Fibroblast of skin of left quadriceps (primary cell): ENCODE measurements at places on chromosomes 12 and 14.
A peak's percentile ranks its signal among the peaks of the same experiment; 100 is the strongest.

DNA sequence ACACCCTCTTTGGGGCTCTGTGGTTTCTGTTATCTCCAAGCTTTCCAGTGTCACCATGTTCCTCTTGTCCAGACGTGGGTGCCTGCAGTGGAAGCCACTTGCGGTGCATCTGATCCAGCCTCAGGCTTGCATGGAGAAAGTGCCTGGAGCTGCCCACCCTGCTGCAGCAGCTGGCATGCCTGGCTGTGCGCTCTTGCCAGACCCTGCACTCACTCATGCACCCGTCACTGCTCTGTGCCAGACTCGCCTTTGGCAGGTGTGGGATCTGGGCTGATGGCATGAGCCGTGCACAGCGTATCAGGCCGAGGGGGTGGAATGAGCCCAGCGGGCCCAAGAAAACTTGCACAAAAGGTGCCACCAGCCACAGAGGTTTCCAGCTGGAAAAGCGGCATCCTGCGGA, 105.1 kb downstream of the MNAT1 start:
- DNase-seq = no peak

DNA sequence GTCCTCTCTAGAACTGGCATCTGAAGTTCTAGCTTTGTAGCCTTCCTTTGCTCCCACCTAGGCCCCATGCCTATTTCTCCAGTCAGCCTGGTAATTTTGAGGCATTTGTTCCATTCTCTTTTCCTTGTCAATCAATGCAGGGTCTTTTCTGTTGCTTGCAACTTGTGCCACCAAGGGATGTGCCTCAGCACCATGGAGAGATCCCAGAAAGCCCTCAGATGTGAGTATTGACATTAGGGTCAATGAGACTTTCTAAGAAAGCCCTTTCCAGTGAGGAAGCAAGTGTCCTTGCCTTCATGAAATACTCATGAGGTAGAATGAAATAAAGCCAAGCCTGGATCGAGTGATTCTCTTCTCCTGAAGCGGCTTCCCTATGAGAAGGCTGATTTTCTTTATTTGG, 213.9 kb downstream of the SLC15A4 start:
- DNase-seq = no peak

DNA sequence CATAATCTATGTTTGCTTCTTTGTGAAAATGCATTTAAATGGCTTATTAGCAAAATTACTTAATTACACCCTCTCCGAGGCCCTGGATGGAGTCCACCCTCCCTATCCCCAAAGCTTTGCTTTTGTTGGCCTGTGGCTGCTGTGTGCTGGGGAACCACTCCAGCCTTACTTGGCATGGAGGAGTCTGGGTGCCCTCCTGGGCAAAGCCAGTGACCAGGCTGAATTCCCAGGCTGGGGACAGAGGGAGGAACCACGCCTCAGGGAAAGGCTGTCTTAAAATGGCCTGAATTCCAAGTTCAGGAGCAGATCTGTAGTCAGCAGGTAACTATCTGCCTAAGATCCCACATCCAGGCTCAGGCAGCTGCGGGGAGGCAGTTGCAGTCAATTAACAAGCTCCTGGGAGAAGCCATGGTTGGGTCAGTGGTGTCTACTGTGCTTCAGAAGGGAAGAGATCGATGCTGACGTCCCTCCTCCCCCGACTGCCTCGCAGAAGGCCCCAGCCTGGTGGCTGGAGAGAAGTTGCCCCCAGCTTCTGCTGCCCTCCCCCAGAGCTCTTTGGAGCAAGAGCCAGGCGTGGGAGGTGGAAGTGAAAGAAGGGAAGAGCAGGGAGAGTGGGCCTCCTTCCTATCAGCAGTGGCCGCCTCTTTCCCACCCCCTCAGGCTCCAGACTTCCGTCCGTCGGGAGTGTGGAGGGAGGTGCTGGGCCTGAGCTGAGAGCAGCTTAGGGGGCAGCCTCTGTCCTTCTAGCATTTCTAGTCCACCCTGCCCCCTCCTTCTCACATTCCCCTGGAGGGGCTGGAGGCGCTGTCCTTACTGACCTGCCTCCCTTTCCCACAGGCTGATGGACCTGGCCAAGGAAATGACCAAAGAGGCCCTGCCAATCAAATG, 11.3 kb downstream of the VASH1 start:
- DNase-seq = no peak

GRCh38 chr14:55691659-55692058, 111.7 kb downstream of the KTN1 start:
- no peak for DNase-seq

GRCh38 chr12:104010606-104011169, 39.3 kb downstream of the GLT8D2 start:
- DNase-seq = no peak

DNA sequence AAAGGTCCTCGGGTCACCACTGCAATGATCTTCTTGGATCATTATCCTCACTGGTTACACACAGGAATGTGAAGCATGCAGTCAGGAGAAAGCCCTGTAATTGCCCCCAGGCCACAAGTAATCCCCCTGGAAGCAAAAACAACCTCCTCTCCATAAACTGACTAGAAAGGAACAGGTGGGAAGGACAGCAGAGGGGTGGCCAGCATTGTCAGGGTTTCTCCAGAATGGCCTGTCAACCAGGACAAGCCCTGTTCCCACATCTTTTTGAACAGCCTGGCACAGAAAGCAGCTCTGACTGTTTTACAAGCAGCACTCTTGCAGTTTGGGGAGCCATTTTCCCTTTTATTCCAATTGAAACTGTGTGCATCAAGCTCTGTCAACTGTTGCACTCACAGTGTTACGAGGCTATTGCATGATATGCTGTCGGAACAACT, 36.1 kb downstream of the TMCC3 start:
- no peak for DNase-seq

GRCh38 chr12:64752833-64753238, 6.4 kb downstream of the GNS start:
- no peak for DNase-seq

- DNase-seq = no peak
Measured at GRCh38 chr12:109815757-109816617, 17.2 kb downstream of the TRPV4 start.

- DNase-seq = no peak
Measured at GRCh38 chr12:52708010-52708409, 4.7 kb upstream of the KRT77 start.

DNA sequence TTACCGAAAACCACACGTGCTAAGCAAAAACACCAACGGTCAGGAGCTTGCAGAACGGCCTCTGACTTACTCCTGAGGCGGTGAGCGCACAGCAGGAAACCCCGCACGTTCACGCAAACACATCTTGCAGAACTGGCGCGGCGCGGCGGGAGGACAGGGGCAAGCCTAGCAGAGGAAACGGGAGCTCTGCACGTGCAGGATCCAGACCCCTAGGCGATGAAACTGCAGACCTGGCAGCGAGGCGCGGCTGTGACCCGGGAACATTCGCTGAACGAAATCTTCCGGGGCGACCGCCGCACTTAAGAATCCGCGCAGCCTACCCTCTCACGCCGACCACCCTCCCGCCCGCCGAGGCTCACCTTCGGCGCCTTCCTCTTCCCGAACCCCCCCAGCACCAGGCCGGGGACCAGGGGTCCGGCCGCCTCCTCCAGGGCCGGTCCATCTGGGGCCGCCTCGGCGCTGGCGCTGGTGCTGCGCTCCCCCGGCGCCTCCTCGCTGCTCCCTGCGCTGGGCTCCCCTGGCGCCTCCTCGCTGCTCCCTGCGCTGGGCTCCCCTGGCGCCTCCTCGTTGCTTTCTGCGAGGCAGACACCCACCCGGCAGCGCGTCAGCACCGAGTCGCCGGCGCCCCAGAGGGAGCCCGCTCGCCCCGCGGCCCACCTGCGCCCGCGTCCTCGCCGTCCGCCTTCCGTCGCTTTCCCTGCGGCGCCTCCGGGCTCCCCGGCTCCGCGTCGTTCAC, 615 bp downstream of the DDX51 start:
- no peak for DNase-seq

- no peak for DNase-seq
Measured at GRCh38 chr12:120783197-120783596, 57.6 kb downstream of the ACADS start.

DNA sequence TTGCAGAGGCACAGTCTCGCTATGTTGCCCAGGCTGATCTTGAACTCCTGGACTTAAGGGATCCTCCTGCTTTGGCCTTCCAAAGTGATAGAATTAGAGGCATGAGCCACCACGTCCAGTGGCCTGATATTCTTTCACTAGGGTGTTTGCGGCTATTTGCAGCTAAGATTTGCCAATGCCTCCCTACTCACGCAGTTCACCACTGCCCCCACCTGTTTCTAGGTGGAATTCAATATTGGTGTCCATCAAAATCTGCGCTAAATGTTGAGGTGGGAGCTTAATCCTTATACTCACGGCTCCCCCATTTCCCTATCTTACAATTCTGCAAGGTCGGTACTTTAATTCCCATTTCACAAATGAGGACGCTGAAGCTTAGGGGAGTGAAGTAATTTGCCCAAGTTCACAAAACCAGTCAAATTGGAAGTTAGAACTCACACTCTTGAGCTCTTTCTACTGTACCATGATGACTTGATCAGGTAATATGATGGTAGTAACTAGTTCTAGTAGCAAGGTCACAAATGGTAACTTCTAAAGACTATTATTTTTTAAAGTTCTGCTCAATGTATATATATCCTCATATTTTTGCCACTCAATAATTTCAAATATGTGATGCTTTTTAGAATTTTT, 22.1 kb upstream of the LRRC9 start:
- no peak for DNase-seq

DNA sequence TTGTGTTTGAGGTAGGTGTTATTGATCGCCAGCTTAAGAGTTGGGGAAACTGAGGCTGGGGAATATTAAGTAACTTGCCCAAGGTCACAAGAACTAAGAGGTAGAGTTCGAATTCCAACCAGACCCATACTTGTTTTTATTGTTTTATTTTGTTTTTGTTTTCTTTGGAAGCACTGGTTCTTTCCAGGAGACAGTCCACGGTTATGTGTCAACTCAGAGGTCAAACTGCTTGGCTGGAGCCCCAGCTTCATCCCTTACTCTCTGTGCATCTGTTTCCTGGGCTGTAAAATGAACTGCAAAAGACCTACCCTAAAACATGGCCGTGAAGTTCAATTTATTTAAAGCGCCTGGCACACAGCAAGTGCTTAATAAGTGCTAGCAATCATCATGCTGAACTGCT, 74.4 kb upstream of the MAP1LC3B2 start:
- no peak for DNase-seq

GRCh38 chr14:77557391-77557790, 58.8 kb upstream of the ISM2 start:
- no peak for DNase-seq

DNA sequence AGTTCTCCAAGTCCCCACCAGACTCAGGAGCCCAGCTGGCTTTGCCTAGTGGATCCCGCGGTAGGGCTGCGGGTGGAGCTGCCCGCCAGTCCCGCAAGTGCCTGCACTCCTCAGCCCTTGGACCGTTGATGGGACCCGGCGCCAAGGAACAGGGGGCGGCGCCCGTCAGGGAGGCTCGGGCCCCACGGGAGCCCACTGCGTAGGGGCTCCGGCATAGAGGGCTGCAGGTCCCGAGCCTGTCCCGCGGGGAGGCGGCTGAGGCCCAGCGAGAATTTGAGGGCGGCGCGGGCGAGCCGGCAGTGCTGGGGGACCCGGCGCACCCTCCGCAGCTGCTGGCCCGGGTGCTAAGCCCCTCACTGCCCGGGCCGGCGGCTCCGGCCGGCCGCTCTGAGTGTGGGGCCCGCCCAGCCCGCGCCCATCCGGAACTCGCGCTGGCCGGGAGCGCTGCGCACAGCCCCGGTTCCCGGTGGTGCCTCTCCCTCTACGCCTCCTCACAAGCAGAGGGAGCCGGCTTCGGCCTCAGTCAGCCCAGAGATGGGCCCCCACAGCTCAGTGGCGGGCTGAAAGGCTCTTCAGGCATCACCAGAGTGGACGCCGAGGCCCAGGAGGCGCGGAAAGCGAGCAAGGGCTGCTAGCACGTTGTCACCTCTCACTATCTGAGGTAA, 452.4 kb upstream of the LRFN5 start:
- DNase-seq = no peak

DNA sequence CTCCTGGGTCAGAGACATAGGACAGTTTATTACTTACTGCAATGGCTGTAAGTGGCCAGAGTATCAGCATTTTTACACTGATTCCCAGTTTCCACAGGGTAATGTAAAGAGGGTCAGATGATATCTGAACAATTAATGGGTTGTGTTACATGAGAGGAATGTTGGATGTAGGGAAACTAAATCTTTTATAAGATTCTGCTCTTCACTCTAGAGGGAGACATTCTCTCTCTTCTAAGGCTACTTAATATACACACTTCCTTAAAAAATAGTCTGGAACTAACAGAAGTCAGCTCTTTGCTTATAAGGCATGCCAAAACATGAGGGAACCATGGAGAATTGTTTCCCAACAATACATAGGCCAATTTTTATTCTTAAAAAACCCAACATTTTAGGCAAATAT, 389.8 kb downstream of the ETNK1 start:
- no peak for DNase-seq

DNA sequence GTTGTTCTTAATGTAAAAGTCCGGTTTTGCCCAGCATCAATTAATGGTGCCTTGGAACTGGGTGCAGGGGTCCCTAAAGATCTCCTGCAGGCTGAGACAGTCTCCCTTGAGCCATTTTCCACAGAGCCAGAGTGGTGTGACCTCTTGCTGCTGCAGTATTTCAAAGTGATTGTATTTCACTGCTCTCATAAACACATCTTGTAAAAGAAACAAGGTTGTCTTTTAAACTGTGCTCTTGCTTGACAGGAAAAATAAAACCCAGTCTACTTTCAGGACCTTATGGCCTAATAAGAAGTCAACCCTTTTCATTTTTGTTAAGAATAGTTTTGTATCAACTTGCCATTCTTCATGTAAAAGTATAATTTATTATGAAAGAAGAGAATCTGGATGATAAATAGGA, 44.7 kb downstream of the TMEM117 start:
- DNase-seq = no peak

GRCh38 chr12:63838411-63838810, 6.1 kb upstream of the SRGAP1 start:
- no peak for DNase-seq

GRCh38 chr14:95871531-95871930, 5.1 kb upstream of the TUNAR start:
- no peak for DNase-seq

GRCh38 chr14:101236496-101237251, 324.6 kb upstream of the DIO3 start:
- DNase-seq = no peak

- DNase-seq = no peak
Measured at GRCh38 chr14:90303473-90303872, 28.3 kb downstream of the NRDE2 start.

- DNase-seq = peak; percentile 62
Measured at GRCh38 chr12:47903151-47903611, 1.6 kb downstream of the VDR start.

GRCh38 chr12:12714276-12715021, 2.7 kb upstream of the CDKN1B start:
- no peak for DNase-seq

GRCh38 chr14:105080161-105080560, 14.9 kb upstream of the GPR132 start:
- no peak for DNase-seq
